ENCODE measurements at places on chromosomes 16 and 17. TPM values are rescaled to one million over a fixed set of nuclear protein-coding genes. Genes with fewer than 3 reads are reported as not detected.

- no peak for DNase-seq
Measured at GRCh38 chr16:28301154-28301553, 8.8 kb downstream of the SBK1 start.

DNA sequence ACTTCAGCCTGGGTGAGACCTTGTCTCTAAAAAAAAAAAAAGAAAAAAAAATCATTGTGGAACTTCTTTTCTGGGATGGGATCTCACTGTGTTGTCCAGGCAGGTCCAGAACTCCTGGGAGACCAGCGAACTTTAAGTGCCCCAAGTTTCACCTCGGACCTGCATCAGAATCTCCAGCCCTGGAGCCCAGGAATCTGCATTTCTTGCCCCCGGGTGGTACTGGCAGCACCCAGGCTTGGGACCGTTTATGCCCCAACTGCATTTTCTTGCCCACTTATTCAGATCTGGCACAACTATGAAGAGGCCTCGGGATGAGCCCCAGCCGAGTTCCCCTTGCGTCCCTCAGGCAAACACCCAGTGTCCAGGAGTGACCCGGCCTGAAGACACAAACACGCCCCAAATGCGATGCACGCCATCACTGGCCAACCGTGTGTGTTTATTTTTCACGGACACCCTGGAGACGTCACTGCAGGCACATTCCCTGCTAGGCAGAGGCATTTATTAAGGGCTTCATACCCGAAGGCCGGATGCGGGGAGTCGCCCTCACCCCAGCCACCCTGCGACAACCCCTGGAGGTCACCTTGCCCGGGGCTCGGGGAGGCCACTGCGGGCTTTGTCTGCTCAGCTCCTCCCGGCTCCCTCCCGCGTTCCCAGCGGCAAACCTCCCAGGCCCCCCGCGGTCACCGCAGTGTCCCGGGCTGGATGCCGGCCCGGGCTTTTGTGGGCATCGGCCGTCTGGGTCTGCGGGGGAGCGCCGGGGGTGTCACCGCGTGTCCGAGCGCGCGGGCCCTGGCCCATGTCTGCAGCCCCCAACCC lies 684 bp upstream of the SPIRE2 start:
- peak; percentile 34 for DNase-seq

Gene SPNS3
- 1.8 TPM for total RNA-seq

Gene HBA2
- 30.0 TPM for total RNA-seq

Gene CAPNS2
- total RNA-seq, result 0.55 TPM

Gene C1QL1
- 3.2 TPM for total RNA-seq
